ENCODE measurements at places on chromosomes 5 and 9.

- no peaks in the 10 kb centered on the region for H3K36me3 ChIP-seq
- no peak overlapping the region for H3K4me3 ChIP-seq
- H3K4me1 ChIP-seq = no peaks in the 10 kb centered on the region
- no peak overlapping the region for H3K27ac ChIP-seq
- DNase-seq = no peak
These were observed 5.2 kb downstream of the DOCK8 start for GRCh38 chr9:219670-220365.

DNA sequence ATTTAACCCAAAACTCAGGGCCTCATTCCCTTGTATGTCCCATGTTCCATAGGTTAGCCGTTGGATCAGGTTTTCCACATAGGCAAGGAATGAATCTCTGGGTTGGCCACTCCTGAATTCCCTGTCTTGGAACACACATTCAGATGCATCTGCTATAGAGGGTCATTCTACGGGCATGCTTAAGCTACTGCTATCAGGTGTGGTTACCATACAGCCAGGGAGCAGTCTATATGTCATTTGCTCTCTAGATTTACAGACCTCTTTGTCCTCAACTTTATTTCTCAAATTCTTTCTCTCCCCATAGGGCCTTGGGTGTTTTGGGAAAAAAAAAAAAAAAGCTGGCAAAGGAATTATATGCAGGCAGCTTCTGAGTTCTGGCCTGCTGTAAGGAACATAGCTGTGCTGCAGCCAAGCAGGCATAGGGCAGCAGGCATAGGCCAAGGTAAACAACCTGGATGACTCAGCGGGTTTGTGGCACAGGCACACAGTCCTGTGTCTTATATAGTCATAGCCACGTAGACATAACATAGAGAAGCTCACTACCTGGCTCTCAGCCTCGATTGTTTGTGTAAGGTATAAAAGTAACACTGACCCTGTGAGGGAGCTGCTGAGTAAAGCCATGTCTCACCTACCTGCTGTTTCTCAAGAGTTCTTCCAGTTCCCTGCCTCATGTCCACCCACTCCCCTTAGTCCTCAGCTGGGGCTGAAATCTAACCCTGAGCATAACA, 141.5 kb downstream of the OSTF1 start:
- DNase-seq = peak; percentile 97
- H3K4me1 ChIP-seq = peaks cover 35% of the 10 kb centered on the region
- no peak overlapping the region for H3K4me3 ChIP-seq
- peaks cover 7% of the 10 kb centered on the region for H3K36me3 ChIP-seq
- H3K27ac ChIP-seq = peak overlapping the region; percentile 72

DNA sequence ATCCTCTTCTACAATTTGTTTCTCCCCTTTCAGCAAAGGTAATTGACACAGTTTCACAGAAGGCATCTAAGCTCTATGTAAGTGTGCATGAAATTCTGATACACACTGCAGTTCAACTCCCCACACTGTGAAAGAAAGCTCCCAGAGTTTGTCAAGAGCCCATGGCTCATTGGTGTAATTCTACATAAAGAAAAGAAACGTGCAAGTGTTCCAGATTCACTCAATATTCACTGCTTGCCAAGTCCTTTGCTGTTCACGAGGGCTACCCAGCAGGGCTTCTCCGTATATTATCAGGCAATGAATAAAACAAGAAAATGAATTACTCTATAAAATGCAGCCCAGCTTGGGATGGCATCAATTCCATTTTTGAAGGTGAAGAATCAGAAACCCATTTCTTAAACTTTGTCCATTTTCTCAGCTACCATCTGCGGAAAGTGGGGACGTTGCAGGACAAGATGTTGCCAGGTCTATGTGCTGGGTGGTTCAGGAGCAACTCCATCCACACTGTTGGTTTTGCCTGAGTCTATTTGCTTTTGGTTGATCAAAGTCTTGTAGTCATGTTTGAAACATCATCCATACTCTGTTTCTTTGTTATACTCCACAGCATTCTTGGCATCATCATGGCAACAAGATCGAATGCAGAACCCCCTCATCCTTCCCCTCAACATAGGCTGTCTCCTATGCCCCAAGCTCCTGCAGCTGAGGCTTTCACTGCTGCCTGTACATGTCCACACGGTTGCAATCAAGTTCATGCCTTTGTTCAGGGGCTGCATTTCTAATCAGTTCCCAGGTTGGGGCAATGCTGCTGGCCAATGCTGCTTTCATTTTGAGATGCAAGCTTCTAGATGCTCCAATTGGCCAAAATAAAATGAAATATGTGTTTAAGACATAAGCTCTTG, 301.8 kb downstream of the MED10 start:
- DNase-seq = no peak
- H3K27me3 ChIP-seq = peaks cover 68% of the 10 kb centered on the region
- H3K36me3 ChIP-seq = no peaks in the 10 kb centered on the region
- no peak overlapping the region for H3K27ac ChIP-seq
- no peak overlapping the region for H3K4me3 ChIP-seq

DNA sequence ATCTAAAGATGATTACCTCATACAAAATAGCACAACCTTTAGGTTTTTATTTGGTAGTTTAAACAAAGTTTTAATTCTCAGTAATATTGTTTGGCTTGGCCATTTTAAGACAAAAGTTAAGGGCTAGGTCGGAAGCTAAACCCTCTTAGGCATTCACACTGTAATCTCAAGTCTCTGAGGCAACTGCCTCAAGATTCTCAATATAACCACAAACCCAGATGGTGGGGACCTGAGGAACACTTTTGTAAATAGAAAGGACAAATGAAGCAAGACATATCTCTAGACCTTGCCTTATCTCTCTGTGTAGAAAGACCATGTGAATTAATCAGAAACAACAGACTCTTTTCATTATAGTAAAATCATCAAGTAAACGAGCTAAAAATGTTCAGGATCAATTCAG, 500.2 kb upstream of the CDH6 start:
- H3K27ac ChIP-seq = no peak overlapping the region
- H3K27me3 ChIP-seq = no peaks in the 10 kb centered on the region
- H3K36me3 ChIP-seq = peaks cover under 1% of the 10 kb centered on the region
- H3K4me3 ChIP-seq = no peak overlapping the region

- DNase-seq = no peak
- H3K27ac ChIP-seq = no peak overlapping the region
- no peak overlapping the region for H3K4me3 ChIP-seq
- no peaks in the 10 kb centered on the region for H3K27me3 ChIP-seq
- H3K36me3 ChIP-seq = no peaks in the 10 kb centered on the region
- no peaks in the 10 kb centered on the region for H3K4me1 ChIP-seq
These were observed 478.5 kb downstream of the RASEF start for GRCh38 chr9:82584349-82584863.

DNA sequence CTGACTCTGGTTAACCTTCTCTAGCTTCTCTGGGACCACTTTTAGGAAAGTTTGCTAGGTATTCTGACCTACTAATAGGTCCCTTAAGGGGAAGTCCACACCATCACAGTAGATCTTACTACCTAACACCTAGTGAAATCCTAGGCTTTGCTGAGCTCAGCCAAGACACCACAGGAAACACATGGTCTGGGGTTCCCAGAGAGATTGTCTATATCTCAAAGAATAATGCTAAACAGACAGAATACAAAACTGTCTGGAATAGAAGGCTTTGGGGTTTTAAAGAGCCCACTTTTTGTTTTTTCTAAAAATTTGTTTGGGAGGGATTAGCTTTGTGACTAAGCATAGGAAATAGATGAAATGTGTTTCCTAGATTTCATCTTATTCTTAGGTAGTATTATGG, 395.1 kb downstream of the ARHGEF28 start:
- H3K36me3 ChIP-seq = peaks cover 8% of the 10 kb centered on the region
- no peak overlapping the region for H3K27ac ChIP-seq
- H3K4me3 ChIP-seq = no peak overlapping the region
- H3K27me3 ChIP-seq = no peaks in the 10 kb centered on the region
- no peak for DNase-seq
- H3K4me1 ChIP-seq = peaks cover 16% of the 10 kb centered on the region

GRCh38 chr9:29866556-29866955, 2293.3 kb upstream of the C9orf72 start:
- no peaks in the 10 kb centered on the region for H3K4me1 ChIP-seq
- H3K4me3 ChIP-seq = no peak overlapping the region
- no peaks in the 10 kb centered on the region for H3K27me3 ChIP-seq
- no peak for DNase-seq
- H3K36me3 ChIP-seq = no peaks in the 10 kb centered on the region

GRCh38 chr9:111870774-111871498, 25.7 kb upstream of the UGCG start:
- no peak overlapping the region for H3K4me3 ChIP-seq
- H3K27ac ChIP-seq = no peak overlapping the region
- no peaks in the 10 kb centered on the region for H3K27me3 ChIP-seq
- no peaks in the 10 kb centered on the region for H3K36me3 ChIP-seq
- no peak for DNase-seq
- peaks cover 13% of the 10 kb centered on the region for H3K4me1 ChIP-seq

DNA sequence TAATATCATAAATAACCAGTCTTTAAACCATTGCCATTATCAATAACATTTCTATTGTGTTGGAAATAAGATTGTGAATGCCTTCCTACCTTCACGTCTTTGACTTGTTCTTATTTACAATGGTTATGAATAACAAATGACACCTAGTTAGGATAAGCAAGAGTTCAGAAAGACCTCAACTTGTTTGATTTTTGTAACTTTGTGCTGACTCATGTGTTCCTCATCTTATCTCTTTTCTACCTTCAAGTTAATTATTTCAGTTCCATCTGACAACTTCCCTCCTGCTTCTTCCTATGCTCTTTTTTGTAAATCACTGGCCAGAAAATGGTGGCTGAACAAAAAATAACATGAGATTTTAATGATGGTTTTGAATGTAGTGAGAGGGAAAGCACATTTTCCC, 538.5 kb upstream of the TUSC1 start:
- H3K4me3 ChIP-seq = no peak overlapping the region
- no peak overlapping the region for H3K27ac ChIP-seq
- DNase-seq = no peak
- H3K4me1 ChIP-seq = no peaks in the 10 kb centered on the region

GRCh38 chr5:40291338-40291737, 388.4 kb upstream of the PTGER4 start:
- H3K27ac ChIP-seq = no peak overlapping the region
- H3K27me3 ChIP-seq = no peaks in the 10 kb centered on the region
- peaks cover 6% of the 10 kb centered on the region for H3K4me1 ChIP-seq
- H3K4me3 ChIP-seq = no peak overlapping the region

GRCh38 chr5:570886-571285, 41.3 kb upstream of the CEP72 start:
- no peaks in the 10 kb centered on the region for H3K36me3 ChIP-seq
- H3K27ac ChIP-seq = no peak overlapping the region
- peaks cover 44% of the 10 kb centered on the region for H3K27me3 ChIP-seq
- no peak for DNase-seq
- H3K4me3 ChIP-seq = no peak overlapping the region

DNA sequence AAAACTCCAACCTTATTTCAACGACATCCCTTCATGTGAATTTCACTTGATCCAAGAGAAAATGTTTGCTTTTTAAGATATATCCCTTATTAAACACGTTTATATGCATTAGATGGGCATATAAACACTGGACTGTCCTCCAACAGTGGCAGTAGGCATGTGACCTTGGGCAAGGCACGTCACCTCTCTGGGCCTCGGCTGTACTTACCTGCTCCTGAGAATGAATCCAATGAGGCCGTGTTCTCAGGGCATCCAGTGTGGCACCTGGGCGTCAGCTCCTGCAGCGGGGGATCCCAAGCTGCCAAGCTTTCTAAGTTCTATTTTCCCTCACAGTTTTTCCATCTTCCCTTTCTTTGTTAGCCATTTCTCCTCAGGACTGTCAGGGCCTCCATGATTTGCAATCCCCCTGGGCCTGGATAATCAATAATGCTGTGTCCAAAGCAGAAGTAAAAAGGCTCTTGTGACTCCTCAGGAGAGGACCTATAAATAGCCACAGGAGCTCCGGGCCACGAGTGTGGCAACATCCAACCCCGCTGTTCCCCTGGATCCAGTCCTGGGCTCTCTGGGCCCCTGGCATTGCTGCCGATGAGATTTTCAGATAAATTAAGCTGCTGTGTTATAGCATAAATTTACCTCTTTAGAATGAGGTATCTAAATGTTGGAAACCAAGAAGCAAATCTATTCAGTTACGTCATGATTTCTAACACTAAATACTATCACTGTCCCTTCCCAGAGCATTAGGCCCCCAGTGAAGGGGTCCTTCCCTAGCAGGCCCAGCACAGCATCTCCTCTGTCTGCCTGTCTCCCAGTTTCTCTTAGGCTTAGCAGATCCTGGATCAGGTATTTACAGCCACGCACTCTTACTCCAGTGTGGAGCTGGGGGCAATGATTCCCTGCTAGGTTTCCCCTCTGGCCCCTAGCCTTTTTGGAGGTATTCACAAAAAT, 76.8 kb downstream of the PTPN3 start:
- H3K27ac ChIP-seq = no peak overlapping the region
- H3K36me3 ChIP-seq = peaks cover 62% of the 10 kb centered on the region
- no peak overlapping the region for H3K4me3 ChIP-seq
- no peak for DNase-seq
- H3K4me1 ChIP-seq = no peaks in the 10 kb centered on the region
